NCI-H1417 treated with DMSO at 0.1 percent for 48 hours (cell line): ENCODE measurements at places on chromosomes 6 and 20.

DNA sequence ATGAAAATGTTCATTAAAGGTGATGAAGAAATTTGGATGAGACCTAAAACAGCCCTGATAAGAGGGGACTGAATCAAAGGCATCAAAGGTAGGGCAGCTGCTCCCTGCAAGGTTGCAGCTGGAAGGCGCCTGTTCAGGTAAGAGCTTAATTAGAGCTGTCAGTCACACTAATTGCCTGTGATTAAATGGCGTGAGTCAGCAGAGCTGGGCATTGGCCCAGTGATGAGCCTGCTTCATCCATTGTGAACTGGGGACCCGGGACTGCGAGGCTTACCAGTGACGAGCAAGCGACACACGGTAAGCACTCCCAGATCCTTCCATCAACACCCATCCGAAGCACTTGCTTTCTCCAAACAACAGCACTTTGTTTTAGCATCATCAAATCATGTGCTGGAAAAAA lies 621.5 kb upstream of the CDH4 start:
- peak; percentile 96 for DNase-seq

DNA sequence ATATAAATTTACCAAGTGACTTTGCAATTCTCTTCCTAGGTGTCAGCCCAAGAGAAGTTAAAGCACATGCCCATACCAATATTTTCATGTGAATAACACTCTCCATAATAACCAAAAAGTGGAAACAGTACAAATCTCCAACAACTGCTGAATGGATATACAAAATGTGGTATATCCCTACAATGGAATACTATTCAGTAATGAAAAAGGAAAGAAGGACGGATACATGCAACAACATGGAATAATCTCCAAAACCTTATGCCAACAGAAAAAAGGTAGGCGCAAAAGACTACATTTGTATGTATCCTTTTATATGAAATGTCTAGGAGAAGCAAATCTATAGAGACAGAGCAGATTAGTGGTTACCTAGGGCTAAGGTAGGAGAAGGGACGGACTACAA lies 487.7 kb upstream of the ID4 start:
- DNase-seq = no peak

DNA sequence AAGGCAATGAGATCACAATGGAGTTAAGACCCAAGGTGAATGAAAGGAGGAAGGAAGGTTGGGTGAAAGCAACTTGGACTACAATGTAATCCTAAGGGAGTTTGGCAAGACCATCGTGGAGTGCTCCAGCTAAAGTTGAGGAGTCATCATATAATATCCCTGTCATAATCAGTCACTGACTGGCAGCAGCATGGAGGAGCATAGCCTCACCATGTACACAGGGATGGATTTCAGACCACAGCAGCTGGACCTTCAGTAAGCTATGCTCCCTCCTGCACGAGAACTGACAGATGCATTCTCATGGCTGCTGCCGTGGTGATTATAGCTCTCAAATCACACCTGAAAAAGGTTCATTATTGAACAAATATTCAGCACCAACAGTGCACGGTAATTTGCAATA lies 43.0 kb downstream of the GOPC start:
- no peak for DNase-seq

DNA sequence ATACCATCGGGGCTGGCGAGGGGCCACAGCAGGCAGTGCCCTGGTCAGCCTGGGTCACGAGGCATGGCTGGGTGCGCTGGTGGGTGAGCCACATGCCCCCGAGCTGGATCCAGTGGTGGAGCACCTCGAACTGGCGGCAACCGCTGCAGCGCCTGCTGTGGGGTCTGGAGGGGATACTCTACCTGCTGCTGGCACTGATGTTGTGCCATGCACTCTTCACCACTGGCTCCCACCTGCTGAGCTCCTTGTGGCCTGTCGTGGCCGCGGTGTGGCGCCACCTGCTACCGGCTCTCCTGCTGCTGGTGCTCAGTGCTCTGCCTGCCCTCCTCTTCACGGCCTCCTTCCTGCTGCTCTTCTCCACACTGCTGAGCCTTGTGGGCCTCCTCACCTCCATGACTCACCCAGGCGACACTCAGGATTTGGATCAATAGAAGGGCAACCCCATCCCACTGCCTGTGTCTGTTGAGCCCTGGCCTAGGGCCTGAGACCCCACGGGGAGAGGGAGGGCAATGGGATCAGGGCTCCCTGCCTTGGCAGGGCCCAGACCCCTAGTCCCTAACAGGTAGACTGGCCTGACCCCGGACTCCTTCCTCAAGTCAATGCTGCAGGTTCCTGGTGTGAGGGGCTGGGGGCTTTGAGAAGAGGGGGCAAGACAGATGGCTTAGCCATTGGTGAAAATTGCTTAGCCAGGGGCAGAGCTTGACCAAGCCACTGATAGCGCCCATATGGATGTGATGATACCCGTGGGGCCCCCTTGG lies 598 bp downstream of the TMEM239 start:
- no peak for DNase-seq

- DNase-seq = no peak
Observed at GRCh38 chr20:62795023-62795761, 1.1 kb upstream of the MRGBP start.

GRCh38 chr6:51299621-51300380 lies 481.1 kb downstream of the TFAP2B start:
- DNase-seq = no peak
